Activated T-cell treated with anti-CD3 and anti-CD28 coated beads, Interleukin-2, amount 50 U/mL, for 24 hours (primary cell): ENCODE measurements at places on chromosomes 3 and 15.

DNA sequence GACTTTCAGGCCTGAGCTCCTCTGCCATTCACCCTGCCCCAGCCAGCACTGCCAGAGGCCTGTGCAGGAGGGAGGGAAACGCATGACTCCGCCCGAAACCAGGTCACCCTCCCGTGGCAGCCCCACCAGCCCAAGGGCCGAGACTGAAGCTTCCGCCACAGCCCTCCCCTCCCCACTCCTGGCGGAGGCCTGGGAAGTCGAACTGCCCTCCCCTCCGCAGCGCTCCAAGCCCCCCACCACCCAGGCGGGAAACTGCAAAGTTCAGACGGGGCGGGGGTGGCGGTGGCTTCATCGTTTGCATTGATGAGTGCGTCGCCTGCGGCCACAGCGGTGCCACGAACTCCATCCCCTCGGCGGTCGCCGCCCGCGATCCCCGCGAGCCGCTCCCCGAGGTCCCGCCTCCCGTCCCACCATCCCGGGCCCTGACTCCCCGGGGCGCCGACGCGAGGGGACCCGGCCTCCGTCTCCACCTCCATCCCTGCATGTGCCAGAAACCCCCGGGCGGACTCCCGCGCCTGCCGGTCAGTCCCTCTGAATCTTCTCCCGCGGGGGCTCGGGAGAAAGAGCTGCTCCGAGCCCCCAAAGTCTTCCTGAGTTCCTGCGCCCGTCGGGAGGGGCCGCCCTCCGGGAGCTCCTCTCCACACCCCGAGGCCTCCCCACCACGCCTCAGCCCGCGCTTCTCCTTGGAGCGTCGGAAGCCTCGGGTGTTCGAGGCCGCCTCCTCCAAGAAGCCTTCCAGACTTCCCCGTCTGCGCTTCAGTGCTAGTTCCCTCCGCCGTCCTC lies 698 bp downstream of the MELTF start:
- peaks cover 46% of the 10 kb centered on the region for H3K27me3 ChIP-seq
- no peaks in the 10 kb centered on the region for H3K36me3 ChIP-seq
- peak; percentile 53 for DNase-seq

- H3K4me1 ChIP-seq = no peaks in the 10 kb centered on the region
- no peak overlapping the region for H3K27ac ChIP-seq
- no peaks in the 10 kb centered on the region for H3K36me3 ChIP-seq
- peaks cover 7% of the 10 kb centered on the region for H3K27me3 ChIP-seq
Measured at GRCh38 chr15:88049506-88049905, 207.0 kb downstream of the NTRK3 start.

- H3K27ac ChIP-seq = no peak overlapping the region
- no peaks in the 10 kb centered on the region for H3K27me3 ChIP-seq
- no peaks in the 10 kb centered on the region for H3K4me1 ChIP-seq
- no peak for DNase-seq
Measured at GRCh38 chr3:65130782-65131181, 443.0 kb upstream of the ADAMTS9 start.

DNA sequence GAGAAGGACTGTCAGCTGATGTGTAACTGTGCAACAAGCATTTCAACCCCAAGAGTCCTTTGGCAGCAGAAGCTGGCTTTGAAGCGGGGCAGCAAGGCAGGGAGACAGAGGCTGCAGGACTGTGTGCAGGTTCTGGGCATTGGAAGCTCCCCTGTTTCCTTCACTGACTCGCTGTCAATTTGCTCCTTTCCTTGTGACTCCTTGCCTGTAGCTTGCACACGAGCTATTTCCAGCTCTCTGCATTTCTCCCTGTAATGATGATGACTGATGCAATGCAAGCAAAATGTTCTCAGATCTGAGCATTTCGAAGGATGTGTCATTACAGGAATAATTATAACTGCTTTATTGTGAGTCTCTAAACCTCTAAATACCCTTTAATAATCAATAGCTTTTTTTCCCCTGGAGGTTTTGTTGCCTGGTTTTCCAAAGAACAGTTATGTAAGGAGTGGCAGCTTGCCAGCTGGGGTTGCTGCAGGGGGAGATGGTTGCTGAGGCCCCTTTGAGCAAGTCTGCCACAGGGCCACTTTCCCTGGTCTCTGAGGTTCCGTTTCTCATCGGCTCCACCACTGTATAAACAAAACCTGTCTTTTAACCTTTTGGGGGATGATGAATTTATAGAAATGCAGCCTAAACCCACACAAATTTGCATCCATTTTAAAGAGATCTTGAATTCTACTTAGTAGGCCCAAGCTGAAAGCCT lies 2.8 kb downstream of the APOD start:
- peaks cover 3% of the 10 kb centered on the region for H3K27me3 ChIP-seq
- no peak overlapping the region for H3K4me3 ChIP-seq
- DNase-seq = no peak
- H3K4me1 ChIP-seq = peaks cover 11% of the 10 kb centered on the region

GRCh38 chr15:65743637-65744252 lies 48.3 kb downstream of the DENND4A start:
- no peak overlapping the region for H3K27ac ChIP-seq
- DNase-seq = no peak
- H3K36me3 ChIP-seq = peaks cover 53% of the 10 kb centered on the region
- H3K4me3 ChIP-seq = no peak overlapping the region
- H3K4me1 ChIP-seq = peaks cover 5% of the 10 kb centered on the region

DNA sequence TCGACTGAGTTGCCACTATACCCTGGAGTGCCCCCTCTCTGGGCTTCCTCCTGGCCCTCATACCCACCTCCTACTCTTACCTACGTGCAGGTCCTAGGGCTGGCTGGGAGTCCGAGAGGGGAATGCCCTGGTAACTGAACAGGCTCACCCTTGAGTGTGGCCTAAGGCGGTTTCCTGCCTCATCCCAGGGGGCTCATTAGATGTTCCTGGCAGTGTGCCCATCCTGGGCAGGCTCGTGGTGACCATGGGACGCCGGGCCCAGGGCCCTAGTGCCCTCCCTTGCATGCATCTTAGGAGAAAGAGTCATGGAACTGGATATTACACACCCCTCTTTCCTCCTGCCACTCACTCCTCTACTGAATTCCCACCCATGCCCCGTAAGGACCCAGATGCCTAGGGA lies 2.8 kb downstream of the SEMA4B start:
- H3K4me1 ChIP-seq = peaks cover 20% of the 10 kb centered on the region
- H3K4me3 ChIP-seq = no peak overlapping the region
- DNase-seq = no peak
- H3K27me3 ChIP-seq = no peaks in the 10 kb centered on the region
- no peak overlapping the region for H3K27ac ChIP-seq

DNA sequence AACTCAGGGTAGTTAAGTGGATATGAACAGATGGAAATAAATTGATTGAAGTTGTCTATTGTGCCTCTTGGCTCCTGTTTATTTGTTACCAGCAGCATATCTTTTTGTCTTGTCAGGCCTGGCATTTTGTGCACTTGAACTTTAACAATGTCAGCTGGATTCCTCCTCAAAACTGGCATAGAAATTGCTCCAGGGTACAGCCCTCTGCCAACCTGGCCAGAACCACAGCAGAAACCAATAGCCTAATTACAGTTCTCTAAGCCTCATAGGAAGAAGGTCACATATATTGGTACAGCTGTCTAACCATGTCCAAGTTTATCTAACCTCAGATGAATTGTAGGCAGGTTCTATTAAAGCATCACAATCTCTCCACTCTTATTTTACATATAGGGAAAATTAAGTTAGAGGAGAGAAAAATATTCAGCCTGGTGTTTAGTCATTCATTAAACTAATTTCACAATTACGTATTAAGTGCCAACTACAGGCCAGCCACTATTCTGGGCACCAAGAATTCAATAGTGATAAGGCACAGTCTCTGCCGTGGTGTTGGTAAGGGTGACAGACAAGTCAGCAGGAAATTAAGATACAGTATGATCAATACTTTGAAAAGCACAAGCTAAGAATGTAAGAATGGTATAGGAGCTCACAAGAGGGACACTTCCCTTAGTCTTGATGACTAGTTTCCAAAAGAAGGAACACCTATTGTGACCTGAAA lies 452.9 kb upstream of the NECTIN3 start:
- no peak overlapping the region for H3K27ac ChIP-seq
- DNase-seq = no peak
- H3K4me1 ChIP-seq = peaks cover 3% of the 10 kb centered on the region
- H3K27me3 ChIP-seq = no peaks in the 10 kb centered on the region

DNA sequence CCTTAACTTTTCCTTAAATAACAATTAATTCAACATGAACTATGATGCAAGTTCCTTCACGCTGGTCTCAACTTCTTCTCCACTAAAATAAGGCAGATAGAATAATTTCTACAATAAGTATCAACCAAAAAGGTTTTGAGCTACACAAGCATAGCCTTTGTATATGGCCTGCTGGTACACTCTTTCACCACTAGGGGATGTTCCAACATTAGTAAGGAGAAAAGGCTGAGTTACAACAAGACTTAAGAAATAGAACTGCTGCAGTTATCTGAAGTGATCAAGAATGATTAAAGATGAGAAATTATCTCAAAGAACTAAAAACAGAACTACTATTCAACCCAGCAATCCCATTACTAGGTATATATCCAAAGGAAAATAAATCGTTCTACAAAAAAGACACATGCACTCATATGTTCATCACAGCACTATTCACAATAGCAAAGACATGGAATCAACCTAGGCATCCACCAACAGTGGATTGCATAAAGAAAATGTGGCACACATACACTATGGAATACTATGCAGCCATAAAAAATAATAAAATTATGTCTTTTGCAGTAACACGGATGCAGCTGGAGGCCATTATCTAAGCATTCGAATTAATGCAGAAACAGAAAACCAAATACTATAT lies 14.4 kb downstream of the ATP13A3 start:
- DNase-seq = no peak
- peak overlapping the region; percentile 39 for H3K27ac ChIP-seq
- H3K36me3 ChIP-seq = peaks cover 44% of the 10 kb centered on the region
- no peaks in the 10 kb centered on the region for H3K27me3 ChIP-seq

DNA sequence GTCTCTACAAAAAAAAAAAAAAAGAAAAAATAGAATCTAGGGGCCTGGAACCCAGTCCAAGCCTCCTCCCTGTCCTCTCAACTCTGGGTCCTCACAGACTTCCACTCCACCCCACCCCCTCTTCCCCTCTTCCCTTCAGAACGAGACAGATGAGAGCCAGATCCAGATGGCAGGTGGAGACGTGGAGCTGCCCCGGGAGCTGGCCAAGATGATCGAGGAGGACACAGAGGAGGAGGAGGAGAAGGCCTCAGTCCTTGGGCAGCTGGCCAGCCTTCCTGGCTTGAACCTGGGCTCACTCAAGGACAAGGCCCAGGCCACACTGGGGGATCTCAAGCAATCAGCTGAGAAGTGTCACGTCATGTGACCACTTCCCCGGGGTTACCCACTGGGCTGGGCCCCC lies 3.6 kb downstream of the CPLX3 start:
- no peak for DNase-seq
- H3K4me3 ChIP-seq = no peak overlapping the region
- H3K27me3 ChIP-seq = peaks cover 36% of the 10 kb centered on the region
- H3K4me1 ChIP-seq = peaks cover 16% of the 10 kb centered on the region
- peaks cover 1% of the 10 kb centered on the region for H3K36me3 ChIP-seq

DNA sequence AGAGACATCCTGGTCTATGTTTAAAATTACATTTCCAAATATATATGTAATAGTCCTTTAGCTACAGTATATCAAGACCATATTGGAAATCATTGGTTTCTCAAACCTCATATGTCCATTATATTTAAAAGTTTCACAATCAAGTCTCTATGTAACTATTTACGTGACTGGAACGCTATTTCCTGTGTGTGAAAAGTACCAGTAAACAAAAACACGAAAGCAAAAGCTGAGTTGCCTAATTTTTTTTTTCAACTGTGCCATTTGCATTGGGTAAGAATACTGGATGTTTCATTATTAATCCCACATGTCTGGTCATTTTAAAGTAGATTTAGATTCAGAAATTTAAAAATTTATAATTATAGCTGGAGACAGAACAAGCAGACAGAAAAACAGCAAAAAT lies 381.4 kb downstream of the TBC1D5 start:
- H3K27me3 ChIP-seq = no peaks in the 10 kb centered on the region
- no peaks in the 10 kb centered on the region for H3K4me1 ChIP-seq
- peaks cover 6% of the 10 kb centered on the region for H3K36me3 ChIP-seq
- H3K4me3 ChIP-seq = no peak overlapping the region

GRCh38 chr3:59303452-59303851 lies 253.6 kb upstream of the CFAP20DC start:
- H3K36me3 ChIP-seq = no peaks in the 10 kb centered on the region
- H3K27ac ChIP-seq = no peak overlapping the region

GRCh38 chr3:36060950-36061349 lies 319.4 kb upstream of the STAC start:
- no peaks in the 10 kb centered on the region for H3K27me3 ChIP-seq
- no peak overlapping the region for H3K27ac ChIP-seq

DNA sequence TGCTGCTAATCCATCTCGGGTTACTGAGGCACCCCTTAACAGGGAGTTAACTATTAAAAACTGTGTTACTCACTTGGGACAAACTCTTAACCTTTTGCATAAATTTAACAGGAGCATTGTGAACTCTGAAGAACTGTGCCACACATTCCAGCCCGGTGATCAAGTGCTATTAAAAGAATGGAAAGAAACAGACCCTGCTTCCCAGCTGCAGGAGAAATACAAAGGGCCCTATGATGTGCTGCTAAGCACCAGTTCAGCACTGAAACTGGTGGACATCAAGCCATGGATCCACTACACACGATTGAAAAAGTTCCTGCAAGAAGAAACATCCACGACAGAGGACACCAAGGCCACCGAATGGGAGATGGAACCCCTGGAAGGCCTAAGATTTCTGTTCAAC lies 114.7 kb upstream of the PLCL2 start:
- DNase-seq = no peak
- peaks cover 12% of the 10 kb centered on the region for H3K4me1 ChIP-seq
- no peak overlapping the region for H3K27ac ChIP-seq
- H3K36me3 ChIP-seq = no peaks in the 10 kb centered on the region

- H3K27me3 ChIP-seq = no peaks in the 10 kb centered on the region
- H3K36me3 ChIP-seq = no peaks in the 10 kb centered on the region
Measured at GRCh38 chr15:39591141-39591895, 10.4 kb downstream of the THBS1 start.

DNA sequence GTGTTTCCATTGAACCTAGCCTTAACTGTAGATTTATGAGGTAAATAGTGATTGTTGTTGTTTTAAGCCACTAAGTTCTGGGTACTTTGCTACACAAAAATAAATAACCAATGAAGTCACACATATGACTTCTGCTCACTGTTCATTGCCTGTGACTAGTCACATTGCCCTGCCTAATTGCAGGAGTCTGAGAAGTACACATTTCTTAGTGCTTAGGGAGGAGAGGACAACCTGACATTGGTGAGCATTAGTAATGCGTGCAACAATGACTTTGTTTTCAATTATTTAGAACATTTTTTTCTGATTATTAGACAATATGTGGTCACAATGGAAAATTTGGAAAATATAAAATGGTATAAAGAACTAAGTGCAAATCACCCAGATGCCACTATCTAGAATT lies 133.2 kb upstream of the DAZL start:
- H3K36me3 ChIP-seq = peaks cover 2% of the 10 kb centered on the region
- no peak for DNase-seq
- no peak overlapping the region for H3K4me3 ChIP-seq
- H3K27ac ChIP-seq = no peak overlapping the region
- H3K4me1 ChIP-seq = peaks cover 25% of the 10 kb centered on the region
